ENCODE measurements at places on chromosomes 5 and 9.
A peak's percentile ranks its signal among the peaks of the same experiment; 100 is the strongest.

GRCh38 chr9:119963258-119963797 is 594.1 kb upstream of the BRINP1 start:
- no peak for DNase-seq

GRCh38 chr5:123164054-123164453 is 75.0 kb downstream of the PRDM6 start:
- DNase-seq, result no peak

GRCh38 chr5:22751536-22751935 is 101.6 kb downstream of the CDH12 start:
- no peak for DNase-seq

DNA sequence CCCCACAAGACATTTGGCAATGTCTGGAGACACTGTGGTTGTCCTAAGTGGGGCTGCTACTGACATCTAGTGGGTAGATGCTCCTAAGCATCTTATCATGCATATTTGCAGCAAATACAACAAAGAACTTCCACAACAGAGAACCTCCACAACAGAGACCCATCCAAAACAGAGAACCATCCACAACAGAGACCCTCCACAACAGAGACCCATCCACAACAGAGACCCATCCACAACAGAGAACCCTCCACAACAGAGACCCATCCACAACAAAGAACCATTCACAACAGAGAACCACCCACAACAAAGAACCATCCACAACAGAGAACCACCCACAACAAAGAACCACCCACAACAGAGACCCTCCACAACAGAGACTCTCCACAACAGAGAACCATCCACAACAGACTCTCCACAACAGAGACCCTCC is 32.8 kb downstream of the ARPC5L start:
- peak; percentile 52 for DNase-seq

- DNase-seq, result no peak
Measured at GRCh38 chr9:127444921-127445850, 6.0 kb downstream of the RPL12 start.
